Metanephros (tissue), 2 donors: ENCODE measurements at places on chromosomes 12 and 14. TPM values are rescaled to one million over a fixed set of nuclear protein-coding genes. Genes with fewer than 3 reads are reported as not detected.

Gene GIT2
- 48.7 TPM for total RNA-seq

Gene KCNMB4
- total RNA-seq: 8.9 TPM

Gene SMIM41
- total RNA-seq: 0.35 TPM

Gene CARMIL3
- 1.9 TPM for total RNA-seq

Gene KRT86
- total RNA-seq: not detected

Gene KRT72
- not detected for total RNA-seq

Gene DLK1
- 170 TPM for total RNA-seq

Gene KLHL28
- 19.9 TPM for total RNA-seq

Gene ACSM4
- total RNA-seq: not detected

Gene PPP4R4
- 0.06 TPM for total RNA-seq

Gene ANO2
- total RNA-seq: 4.9 TPM
